CD4-positive, alpha-beta T cell treated with Interleukin-12 subunit alpha and Interleukin-12 subunit beta, for 1 hour (primary cell): ENCODE measurements at places on chromosomes 4 and X.

GRCh38 chr4:156295676-156296195, 342.1 kb upstream of the CTSO start:
- DNase-seq, result no peak

DNA sequence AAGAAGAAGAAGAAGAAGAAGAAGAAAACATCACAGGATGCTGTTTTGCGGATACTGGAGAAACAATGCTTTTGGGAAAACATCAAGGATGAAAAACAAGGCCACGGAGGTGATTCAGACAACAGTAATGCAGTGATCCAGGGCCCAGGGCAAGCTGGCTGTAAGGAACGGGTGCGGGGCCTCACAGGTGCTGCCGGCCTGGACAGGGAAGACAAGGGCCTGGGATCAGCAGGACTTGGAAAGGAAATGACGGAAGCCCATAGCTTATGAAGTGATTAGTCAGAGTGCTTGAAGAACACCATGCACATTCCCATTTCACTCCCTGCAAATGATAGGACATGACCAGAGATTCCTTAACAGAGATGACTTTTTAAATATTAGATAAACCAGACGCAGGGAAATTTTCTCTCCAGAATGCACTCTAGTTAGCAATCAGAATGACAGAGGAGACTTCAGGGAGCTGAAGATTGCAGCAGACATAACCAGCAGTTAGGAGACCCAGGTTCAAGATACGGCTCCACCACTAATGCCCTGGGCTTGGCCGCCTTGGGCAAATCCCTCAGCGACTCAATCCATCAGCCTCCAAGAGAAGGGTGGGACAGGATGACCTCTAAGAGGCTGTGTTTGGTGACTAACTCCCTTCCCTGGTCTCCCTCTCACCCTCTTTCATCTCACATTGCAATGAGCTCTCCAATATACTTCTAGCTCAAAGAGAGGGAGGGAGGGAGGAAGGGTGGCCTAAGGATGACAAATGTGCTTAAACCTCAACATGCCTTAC, 54.1 kb downstream of the APBB2 start:
- no peak for DNase-seq

GRCh38 chr4:54587107-54587891, 70.5 kb upstream of the KIT start:
- DNase-seq, result no peak

DNA sequence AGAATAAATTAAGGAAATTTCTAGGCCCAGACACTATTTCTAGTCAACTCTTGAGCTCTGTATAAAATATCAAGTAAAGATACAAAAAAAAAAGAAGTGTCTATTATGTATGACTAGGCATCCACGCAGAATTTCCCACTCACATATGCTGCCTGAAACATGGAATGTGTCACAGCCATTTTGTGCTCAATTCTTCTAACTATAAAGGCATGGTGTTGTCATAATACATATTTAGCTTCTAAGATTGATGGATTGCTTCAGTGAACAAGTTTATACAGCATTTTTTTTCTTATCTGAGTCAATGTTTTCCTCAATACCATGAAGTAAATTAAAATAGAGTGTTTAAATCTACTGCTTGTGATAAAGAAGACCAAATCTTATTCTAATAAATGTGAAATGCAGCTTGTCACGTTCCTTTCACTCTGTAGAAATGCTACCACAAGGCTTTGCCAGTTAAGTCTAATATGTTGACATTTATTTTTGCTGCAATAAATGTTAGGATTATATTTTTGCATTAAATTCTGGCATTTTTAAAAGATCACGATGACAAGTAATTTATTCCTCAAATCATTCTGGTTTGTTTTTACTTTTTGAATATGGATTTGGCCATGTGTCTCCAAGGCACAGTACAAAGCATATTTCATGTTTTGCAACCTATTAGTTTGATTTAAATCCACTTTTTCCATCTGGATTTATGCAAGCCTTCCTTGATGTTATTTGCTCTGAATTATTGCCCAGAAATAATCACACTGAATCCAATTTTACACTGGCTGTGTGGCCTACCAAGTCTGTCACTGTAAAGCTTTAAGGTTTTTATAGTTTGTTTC, 1829.0 kb upstream of the PCDH7 start:
- no peak for DNase-seq

DNA sequence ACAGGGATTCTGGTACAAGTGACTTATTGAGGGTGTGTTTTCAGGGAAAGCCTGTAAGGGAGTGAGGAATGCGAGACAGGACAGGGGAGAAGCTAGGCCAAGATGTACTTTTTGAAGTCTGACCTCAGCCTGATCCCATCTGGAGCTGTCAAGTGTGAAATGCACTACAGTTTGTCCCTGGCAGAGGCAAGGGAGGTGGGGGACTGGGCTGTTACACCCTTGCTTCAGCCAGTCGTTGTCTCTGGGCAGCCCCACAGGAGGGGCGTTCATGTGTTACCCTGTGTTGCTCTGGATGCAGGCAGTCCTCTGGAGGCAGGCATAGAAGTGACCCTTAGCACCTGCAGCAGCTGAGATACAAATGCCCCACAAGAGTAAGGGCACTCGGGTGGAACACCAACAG, 25.8 kb downstream of the PPEF1 start:
- DNase-seq, result no peak

- DNase-seq, result no peak
These were observed 25.4 kb downstream of the SORCS2 start for GRCh38 chr4:7217474-7218321.

DNA sequence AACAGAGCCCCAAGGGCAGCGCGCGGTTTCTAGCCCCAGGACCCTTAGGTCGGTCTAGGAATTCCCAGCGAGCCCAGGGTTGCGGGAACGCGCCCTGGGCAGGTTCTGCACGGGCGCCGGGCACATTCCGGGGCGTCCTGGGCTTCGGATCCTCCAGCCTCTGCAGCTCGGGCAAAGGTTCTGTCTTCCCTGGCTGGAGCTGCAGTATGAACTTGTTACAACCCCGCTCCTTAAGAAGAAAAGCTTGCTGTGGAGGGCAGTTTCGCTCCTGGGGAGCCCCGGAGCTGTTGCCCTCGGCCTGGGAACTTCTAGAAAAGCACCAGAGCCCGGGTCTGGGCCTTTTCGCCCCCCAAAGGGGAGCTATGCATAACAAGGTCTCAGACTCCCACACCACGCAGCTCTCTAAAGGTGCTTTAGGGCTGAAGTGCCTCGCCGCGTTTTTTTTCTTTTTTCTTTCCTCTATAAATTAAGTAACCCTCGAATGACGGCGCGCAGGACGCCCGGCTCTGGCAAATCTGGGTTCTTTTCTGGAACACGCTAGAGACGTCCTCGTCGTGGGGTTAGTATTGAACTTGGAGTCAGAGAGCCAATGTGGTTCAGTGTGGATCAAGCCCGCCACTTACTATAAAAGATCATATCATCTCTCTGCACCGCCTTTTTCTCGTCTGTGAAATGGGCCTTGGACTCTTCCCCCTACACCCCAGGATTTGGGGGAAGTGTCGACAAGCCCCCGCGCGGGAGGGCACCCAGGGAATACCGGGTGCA, 5.7 kb downstream of the MSX1 start:
- DNase-seq, result no peak

GRCh38 chr4:54378461-54378860, 149.4 kb downstream of the PDGFRA start:
- no peak for DNase-seq

- no peak for DNase-seq
These were observed 1000.4 kb downstream of the STPG2 start for GRCh38 chr4:97142893-97143292.

DNA sequence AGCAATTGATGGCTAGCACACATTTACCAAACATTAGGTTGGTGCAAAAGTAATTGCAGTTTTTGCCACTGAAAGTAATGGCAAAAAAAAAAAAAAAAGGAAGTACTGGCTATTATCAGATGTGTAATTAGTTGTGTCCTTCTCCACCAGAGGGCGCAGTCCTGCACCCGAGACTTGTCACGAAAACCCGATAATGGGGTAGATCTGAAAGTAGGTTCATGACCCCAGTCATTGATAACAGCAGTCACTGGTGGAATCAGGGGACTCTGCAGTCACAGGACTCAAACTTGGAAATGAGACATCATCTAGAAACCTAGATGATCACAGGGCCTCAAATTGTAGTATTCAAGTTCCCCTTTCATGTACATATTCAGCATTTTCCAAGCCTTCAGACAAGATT, 13.1 kb upstream of the ACOT9 start:
- peak; percentile 79 for DNase-seq

DNA sequence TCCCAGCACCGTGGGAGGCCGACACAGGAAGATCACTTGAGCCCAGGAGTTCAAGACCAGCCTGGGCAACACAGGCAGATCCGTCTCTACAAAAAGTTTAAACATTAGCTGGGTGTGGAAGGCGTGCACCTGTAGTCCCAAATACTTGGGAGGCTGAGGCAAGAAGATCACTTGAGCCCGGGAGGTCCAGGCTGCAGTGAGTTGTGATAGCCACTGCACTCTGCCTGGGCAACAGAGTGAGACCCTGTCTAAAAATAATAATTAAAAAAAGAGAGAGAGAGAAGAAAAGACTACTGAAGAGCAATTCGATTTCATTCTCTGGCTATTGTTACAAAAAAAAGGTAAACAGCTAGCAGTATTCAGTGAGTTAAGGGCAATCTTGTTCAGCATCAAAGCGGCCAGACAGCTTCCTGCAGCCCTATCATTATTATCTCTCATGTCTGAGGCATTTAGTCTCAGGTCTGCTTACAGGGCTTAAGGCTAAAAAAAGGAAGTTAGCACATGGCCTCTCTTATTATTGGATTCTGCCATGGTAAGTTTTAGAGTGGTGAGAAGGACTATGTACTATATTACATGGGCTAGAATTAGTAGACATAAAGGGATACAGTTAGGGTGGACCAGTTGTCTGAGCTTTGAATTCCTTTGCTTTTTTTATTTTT, 37.9 kb downstream of the ARHGEF6 start:
- DNase-seq, result no peak

GRCh38 chrX:38570396-38570795, 9.1 kb downstream of the TSPAN7 start:
- no peak for DNase-seq

DNA sequence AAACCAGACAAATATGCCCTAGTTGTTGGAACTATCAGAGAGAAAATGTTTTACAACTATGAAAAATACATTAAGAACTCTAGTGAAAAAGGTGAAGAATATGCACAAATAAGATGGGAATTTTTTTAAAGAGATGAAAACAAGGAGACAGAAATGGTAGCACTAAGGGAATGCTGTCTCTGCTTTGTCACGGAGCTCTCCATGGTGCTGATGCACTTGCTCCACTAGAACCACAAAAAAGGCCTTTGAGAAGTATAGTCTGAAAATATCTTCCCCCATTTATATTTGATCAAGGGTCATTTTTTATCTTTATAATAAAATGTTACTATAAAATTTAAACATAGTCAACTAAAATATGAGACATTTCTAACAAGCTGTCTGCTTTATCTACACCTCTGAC, 1655.5 kb upstream of the AGA start:
- no peak for DNase-seq
